ENCODE measurements at places on chromosomes 2 and 18.

GRCh38 chr2:207157162-207157481 is 8.6 kb downstream of the KLF7 start:
- peak overlapping the region; percentile 36 for H3K27ac ChIP-seq
- peaks cover 54% of the 10 kb centered on the region for H3K4me1 ChIP-seq
- H3K27me3 ChIP-seq, result peaks cover 4% of the 10 kb centered on the region
- no peak for DNase-seq

DNA sequence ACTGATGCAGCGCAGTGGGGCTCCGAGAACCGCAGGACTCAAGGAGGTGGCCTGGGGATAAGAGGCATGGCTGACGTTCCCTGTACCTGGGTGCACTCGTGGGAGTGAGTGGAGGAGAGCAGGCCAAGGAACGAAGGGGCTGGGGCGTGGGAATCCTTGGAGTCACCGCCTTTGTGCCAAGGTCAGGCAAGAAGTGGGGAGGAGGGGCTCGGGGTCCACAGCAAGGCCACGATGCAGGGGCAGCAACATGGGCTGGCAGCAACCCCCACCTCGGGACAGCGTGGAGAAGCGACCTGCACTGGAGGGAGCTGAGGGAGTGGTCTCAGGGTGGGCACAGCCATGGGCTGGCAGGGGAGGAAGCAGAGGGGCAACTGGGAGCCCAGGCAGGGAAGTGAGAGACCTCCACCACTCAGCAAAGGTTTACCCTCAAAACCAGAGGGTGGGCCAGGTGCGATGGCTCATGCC is 18.6 kb downstream of the ARID5A start:
- H3K36me3 ChIP-seq, result no peaks in the 10 kb centered on the region
- no peaks in the 10 kb centered on the region for H3K27me3 ChIP-seq
- peaks cover 15% of the 10 kb centered on the region for H3K4me1 ChIP-seq
- H3K4me3 ChIP-seq, result no peak overlapping the region

DNA sequence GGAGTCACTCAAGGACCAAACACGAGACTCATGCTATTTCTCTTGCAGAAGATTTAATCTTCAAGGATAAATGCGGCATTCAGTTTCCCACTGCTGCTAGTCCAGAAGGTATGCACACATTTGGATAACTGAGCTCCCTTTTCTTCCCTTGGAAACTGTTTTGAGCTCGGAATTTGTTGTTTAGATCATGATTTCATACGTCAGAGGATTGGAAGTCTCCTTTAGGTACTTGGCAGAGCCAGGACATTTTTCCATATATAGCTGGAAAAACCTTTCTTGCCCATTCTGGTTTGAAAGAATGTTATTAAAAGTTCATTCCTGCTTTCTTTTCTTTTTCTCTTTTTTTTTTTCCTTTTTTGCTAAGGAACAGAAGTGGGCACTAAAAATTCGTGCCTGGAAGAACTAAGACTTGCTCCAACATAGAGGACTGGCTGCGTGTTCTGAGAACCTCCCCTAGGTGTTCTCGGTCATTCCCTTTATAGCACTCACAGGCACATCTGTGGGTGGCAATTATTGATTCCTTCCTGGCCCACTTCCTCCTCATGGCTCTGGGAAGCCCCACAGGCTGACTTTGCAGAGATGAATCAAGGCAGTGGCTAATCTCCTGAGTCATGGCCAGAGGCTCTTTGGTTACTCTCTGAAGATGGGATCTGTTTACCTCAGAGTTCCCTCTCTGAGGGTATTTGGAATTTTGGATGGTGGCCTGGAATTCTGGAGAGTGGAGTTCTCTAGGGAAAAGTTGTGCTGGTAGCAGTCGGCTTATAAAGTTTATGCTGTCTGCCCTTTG is 104.8 kb downstream of the PLCL1 start:
- no peaks in the 10 kb centered on the region for H3K36me3 ChIP-seq
- no peak for DNase-seq
- H3K27ac ChIP-seq, result no peak overlapping the region
- H3K4me1 ChIP-seq, result no peaks in the 10 kb centered on the region
- no peak overlapping the region for H3K4me3 ChIP-seq

- peaks cover 30% of the 10 kb centered on the region for H3K4me1 ChIP-seq
- no peaks in the 10 kb centered on the region for H3K36me3 ChIP-seq
- H3K27me3 ChIP-seq, result peaks cover 13% of the 10 kb centered on the region
- peak overlapping the region; percentile 32 for H3K4me3 ChIP-seq
- DNase-seq, result no peak
Observed at GRCh38 chr18:58213440-58213839, 169.4 kb downstream of the NEDD4L start.

GRCh38 chr2:166335284-166335683 is 40.5 kb downstream of the SCN9A start:
- no peak for DNase-seq
- no peaks in the 10 kb centered on the region for H3K4me1 ChIP-seq
- H3K36me3 ChIP-seq, result no peaks in the 10 kb centered on the region

GRCh38 chr18:13993730-13994129 is 78.4 kb upstream of the MC2R start:
- H3K4me1 ChIP-seq, result no peaks in the 10 kb centered on the region
- H3K27me3 ChIP-seq, result no peaks in the 10 kb centered on the region
- no peaks in the 10 kb centered on the region for H3K36me3 ChIP-seq
- H3K4me3 ChIP-seq, result no peak overlapping the region

GRCh38 chr2:1625281-1626001 is 118.9 kb downstream of the PXDN start:
- DNase-seq, result peak; percentile 13
- H3K27ac ChIP-seq, result no peak overlapping the region
- no peaks in the 10 kb centered on the region for H3K36me3 ChIP-seq
- no peak overlapping the region for H3K4me3 ChIP-seq
- no peaks in the 10 kb centered on the region for H3K4me1 ChIP-seq
- H3K27me3 ChIP-seq, result peaks cover 10% of the 10 kb centered on the region

GRCh38 chr18:29174891-29175290 is 998.0 kb upstream of the CDH2 start:
- H3K36me3 ChIP-seq, result no peaks in the 10 kb centered on the region
- no peak overlapping the region for H3K27ac ChIP-seq
- no peak overlapping the region for H3K4me3 ChIP-seq
- H3K27me3 ChIP-seq, result no peaks in the 10 kb centered on the region
- no peak for DNase-seq

- no peaks in the 10 kb centered on the region for H3K36me3 ChIP-seq
- no peak for DNase-seq
- no peaks in the 10 kb centered on the region for H3K27me3 ChIP-seq
- H3K4me3 ChIP-seq, result no peak overlapping the region
- H3K4me1 ChIP-seq, result no peaks in the 10 kb centered on the region
Observed at GRCh38 chr18:53458268-53458667, 766.2 kb downstream of the MBD2 start.

DNA sequence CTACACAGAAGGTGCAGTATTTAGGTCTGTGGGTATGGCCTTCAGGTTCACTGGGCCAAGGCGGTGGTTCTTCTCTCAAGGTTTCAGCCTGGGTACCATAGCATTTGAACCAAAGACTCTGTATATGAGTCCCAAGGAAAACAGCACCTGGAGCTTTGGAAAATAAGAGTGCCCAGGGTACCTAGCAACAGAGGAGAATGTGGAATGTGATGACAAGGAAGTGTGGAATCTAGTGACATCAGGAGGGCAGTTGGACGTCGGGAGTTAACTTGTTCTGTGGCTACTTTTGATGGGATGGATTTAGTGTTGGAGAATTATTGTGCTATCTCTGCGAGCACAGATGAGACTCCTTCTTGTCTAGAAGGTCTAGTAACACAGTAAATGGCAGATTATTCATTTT is 201.2 kb downstream of the NOL4 start:
- H3K4me1 ChIP-seq, result no peaks in the 10 kb centered on the region
- H3K27ac ChIP-seq, result no peak overlapping the region
- H3K36me3 ChIP-seq, result peaks cover 7% of the 10 kb centered on the region

DNA sequence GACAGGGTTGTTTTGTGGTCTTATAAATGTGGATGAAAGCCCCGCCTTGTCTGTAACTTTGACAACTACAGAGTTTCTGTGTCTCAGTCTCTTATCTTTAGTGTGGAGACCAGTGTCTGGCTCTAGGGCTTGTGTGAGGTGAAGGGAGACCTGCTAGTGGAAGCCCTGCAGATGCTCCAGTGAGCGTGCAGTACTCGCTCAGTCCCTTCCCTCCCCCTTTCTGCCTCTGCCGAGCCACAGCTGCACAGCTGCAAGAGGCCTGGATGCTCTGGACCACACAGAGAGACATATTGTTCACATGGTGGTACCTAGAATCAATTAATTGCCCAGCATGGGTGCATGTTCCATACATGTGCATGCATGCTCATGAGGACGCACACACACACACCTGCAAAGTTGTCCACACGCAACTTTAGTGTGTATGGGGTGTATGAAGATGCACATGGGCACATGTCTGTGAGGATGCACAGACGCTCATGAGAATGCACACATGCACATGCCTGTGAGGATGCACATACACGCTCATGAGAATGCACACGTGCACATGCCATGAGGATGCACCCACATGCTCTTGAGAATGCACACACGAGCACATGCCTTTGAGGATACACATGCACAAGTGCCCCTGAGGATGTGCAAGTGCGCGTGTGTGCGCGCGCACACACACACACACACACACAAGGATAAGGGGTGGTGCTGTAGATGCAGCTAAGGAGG is 282.1 kb upstream of the HS6ST1 start:
- no peak for DNase-seq
- H3K4me1 ChIP-seq, result no peaks in the 10 kb centered on the region
- no peak overlapping the region for H3K27ac ChIP-seq
- H3K36me3 ChIP-seq, result no peaks in the 10 kb centered on the region
- no peaks in the 10 kb centered on the region for H3K27me3 ChIP-seq
- no peak overlapping the region for H3K4me3 ChIP-seq
